ENCODE measurements at places on chromosomes 2 and 18.

GRCh38 chr2:215979620-215980019, 33.7 kb downstream of the MREG start:
- no peak for DNase-seq

DNA sequence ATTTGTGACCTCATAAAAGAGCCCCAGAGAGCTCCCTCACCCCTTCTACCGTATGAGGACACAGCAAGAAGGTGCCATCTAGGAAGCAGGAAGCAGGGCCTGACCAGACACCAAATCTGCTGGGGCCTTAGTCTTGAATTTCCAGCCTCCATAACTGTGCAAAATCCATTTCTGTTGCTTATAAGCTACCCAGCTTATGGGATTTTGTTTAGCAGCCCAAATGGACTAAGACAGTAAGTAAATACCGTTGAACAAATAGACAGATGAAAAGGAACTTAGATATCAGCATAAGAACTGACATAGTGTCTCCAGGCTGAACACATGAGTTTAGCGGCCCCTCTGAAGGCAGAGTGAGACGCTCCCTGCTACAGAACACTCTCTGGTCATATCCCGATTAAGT, 130.9 kb downstream of the UXS1 start:
- no peak for DNase-seq

GRCh38 chr2:125643585-125643984, 1012.4 kb upstream of the GYPC start:
- no peak for DNase-seq

- DNase-seq, result no peak
Observed at GRCh38 chr18:36327352-36328316, 30.1 kb downstream of the FHOD3 start.

DNA sequence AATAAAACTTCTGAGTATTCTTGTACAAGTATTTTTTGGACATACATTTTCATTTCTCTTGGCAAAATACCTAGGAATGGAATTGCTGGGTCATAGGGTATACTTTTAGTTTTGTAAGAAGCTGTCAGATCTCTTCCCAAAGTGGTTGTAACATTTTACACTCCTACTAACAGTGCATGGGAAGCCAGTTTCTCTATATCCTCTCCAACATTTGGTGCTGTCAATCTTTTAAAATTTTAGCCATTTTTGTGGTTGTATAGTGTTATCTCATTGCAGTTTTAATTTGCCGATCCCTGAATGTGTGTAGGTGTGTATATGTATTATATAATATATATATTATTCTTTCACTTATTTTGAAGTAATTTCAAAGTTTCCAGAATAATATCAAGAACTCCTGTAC, 63.1 kb upstream of the TMEM178A start:
- DNase-seq, result no peak

DNA sequence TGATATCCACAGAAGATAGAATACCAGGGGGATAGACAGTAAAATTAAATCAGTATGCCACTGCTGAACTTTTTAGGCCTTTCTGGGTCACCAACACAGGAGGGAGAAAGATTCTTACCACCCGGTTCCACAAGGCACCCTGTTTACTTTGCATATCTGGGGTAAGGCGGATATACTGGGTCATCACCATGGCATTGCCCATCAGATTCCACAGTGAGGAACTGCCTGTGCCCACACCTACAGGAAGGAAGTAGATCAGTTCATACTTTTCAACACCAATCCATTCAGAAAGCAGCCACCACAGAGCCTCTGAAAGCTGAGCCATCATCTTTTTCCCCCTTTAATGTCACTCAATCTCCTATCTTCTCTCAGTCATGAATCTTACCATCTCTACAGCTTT, 2.0 kb downstream of the LMAN2L start:
- no peak for DNase-seq

DNA sequence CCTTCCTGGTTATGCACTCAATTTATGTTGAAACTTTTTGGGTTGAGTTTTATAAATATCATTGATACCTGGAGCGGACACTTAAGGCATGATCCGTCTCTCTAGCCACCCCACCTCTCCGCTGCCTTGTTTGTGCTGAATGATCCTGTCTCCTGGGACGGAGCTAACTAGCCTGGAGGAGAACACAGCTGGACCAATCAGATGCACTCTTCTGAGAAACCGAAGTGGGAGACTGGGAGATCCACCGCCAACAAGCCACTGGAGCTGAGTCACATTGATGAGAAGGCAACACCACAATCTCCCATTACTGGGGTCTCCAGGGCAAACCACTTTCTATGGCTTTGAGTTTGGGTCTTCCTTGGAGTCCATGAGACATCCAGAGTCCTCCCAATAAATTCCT, 29.3 kb downstream of the CYP26B1 start:
- DNase-seq, result no peak

GRCh38 chr2:56132138-56132537, 51.7 kb upstream of the CCDC85A start:
- DNase-seq, result no peak

GRCh38 chr2:168928113-168928831, 27.2 kb downstream of the G6PC2 start:
- no peak for DNase-seq

DNA sequence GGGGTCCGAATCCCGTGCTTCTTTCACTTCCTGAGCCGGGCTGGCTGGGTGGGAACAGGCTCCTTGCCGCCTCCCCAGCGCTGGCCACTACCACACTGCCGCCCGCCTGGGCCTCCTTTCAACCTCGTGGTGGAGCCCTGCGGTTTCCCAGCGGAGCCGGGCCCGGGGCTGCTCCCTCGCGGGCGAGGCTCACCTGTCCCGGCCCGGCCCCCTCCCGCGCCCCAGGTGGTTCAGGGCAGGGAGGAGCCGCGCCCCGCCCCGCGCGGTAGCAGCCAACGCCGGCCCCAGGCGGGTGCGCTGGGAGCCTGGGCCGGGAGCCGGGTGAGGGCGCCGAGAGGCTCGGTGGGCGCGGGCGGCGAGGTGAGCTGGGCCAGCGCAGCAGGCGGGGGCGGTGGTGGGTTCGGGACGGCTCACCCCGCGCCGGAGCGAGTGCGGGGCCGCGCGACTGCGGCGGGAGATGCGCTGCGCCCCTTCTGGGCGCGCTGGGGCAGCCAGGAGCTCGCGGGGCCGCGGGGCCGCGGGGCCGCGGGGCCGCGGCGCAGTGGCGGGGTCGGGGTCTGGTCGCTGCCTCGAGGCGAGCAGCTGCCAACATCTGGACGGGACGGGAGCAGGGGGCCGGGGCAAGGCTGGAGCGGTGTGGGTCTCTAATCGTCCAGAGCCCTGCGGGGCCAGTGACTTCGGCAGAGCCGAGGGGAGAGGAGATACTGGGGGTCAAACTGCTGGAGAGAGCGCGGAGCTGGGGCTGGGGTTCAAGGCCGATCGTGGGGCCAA, at the start of gene LYPD6B:
Gene LYPD6B (plus strand): TSS at position 258 of the 771 bp plus-strand sequence. CDS start 92,250 bp downstream, outside the sequence.
- DNase-seq, result no peak

DNA sequence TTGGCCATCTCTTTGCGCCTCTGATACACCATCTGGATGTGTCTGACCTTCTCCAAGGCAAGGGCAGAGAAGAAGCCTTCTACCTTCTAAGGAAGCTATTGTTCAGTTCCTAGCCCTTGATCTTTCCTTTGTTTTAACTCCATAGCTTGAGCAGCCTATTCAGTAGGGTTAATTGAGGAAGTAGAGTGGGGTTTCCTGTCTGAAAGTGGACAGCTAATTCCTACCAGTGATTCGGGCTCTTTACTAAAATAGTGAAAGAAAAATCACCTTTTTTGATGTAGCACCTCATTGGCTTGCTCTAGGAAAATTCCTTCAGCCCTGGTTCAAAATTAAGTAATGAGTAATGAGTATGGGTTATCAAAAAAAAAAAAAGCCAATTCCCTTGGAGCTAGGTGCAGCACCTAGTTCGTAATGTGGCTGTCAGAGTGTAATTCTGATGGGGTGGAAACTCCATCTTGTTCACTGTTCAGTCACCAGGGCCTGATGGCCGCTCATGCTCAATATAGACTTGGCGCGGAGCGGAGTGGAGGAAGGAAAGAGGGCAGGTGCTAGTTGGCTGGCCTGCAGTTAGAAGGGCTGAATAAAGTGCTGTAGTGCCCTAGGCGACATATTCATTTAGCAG, 2.9 kb upstream of the MGAT5 start:
- peak; percentile 35 for DNase-seq

GRCh38 chr2:158618891-158619490, 162.2 kb downstream of the PKP4 start:
- DNase-seq, result no peak

- DNase-seq, result no peak
Observed at GRCh38 chr2:200223205-200223784, 83.2 kb upstream of the SPATS2L start.

DNA sequence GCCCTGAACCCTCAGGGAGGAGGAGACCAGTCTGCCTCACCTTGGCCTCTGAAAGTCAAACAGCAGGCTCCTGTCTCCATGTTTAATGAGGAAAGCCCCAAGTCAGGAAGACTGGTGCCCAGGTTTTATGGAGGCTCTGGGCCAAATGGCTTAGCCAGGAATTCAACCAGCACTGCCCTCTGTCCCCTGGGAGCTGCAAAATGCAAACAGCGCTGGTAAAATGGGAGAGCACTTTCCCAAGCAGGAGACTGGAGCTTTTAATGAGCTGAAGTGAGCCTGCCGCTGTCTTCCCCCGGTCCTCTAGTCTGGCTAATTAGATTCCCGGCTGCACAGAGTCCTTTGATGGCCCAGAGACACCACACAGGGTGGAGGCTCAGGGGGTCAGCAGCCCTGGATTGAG, 276.0 kb upstream of the TRIB2 start:
- DNase-seq, result no peak

Measured in stimulated activated CD4-positive, alpha-beta T cell treated with anti-CD3 and anti-CD28 coated beads, Interleukin-4, amount 100 ng/mL, for 24 hours (primary cell).